ENCODE measurements at places on chromosomes 6 and 20. TPM values are rescaled to one million over a fixed set of nuclear protein-coding genes. Genes with fewer than 3 reads are reported as not detected.

Gene SMIM28
- not detected for total RNA-seq

Gene GRIK2
- 1.2 TPM for total RNA-seq

Gene RAET1G
- total RNA-seq: 0.52 TPM

Gene SLC35D3
- total RNA-seq: not detected

Gene LPA
- total RNA-seq: 1.3 TPM

Gene SMOC2
- 213 TPM for total RNA-seq

Gene PPP1R3G
- total RNA-seq: 2.8 TPM

Gene GJA1
- total RNA-seq: 109 TPM

Gene EMILIN3
- 0.63 TPM for total RNA-seq

Gene BACH2
- 2.6 TPM for total RNA-seq

Gene CST4
- total RNA-seq: 3.7 TPM

Gene ADGB
- not detected for total RNA-seq

Gene GSTA1
- 382 TPM for total RNA-seq

Gene TNXB
- 30.1 TPM for total RNA-seq

Gene MED23
- 30.6 TPM for total RNA-seq

Gene VSX1
- total RNA-seq: not detected

Gene SNX14
- total RNA-seq: 80.1 TPM

Gene FLRT3
- total RNA-seq: 33.2 TPM

Gene COL20A1
- total RNA-seq: 0.14 TPM

Gene PPDPF
- 793 TPM for total RNA-seq

Gene KCNQ2
- total RNA-seq: 0.46 TPM

Gene MUCL3
- total RNA-seq: 93.5 TPM

Gene NHLRC1
- 1.9 TPM for total RNA-seq

Gene OGFRL1
- total RNA-seq: 17.8 TPM

Gene TSPO2
- total RNA-seq: 1.0 TPM

Gene BANF2
- not detected for total RNA-seq

Gene SDC4
- 118 TPM for total RNA-seq

Gene ANKRD66
- not detected for total RNA-seq

Gene RAD21L1
- total RNA-seq: not detected

Gene PSMB9
- 31.2 TPM for total RNA-seq

Gene CCN2
- 315 TPM for total RNA-seq

Gene FNDC1
- 2.3 TPM for total RNA-seq

Gene ARFGEF3
- total RNA-seq: 17.6 TPM

Gene TSPYL1
- 134 TPM for total RNA-seq

Gene TMC2
- total RNA-seq: 0.12 TPM

Gene MYO6
- 107 TPM for total RNA-seq

Gene LPIN3
- 41.8 TPM for total RNA-seq

Gene MCHR2
- not detected for total RNA-seq

Gene RSPH9
- 0.58 TPM for total RNA-seq

Gene TPX2
- 2.6 TPM for total RNA-seq

Gene SOX18
- 30.1 TPM for total RNA-seq

Gene CST2
- not detected for total RNA-seq

Gene PTGIS
- total RNA-seq: 101 TPM

Gene ZNF318
- total RNA-seq: 20.9 TPM

Gene RHAG
- total RNA-seq: 0.52 TPM

Gene TP53TG5
- total RNA-seq: not detected

Gene SALL4
- 0.20 TPM for total RNA-seq

Gene RBBP8NL
- 6.2 TPM for total RNA-seq

Gene BPIFA1
- total RNA-seq: not detected

Gene KCNK5
- 242 TPM for total RNA-seq

Gene ZNF311
- total RNA-seq: 2.8 TPM

Gene FUT9
- total RNA-seq: 0.49 TPM

Gene CLDN20
- 0.23 TPM for total RNA-seq

Gene TINAG
- total RNA-seq: 8.8 TPM

Gene PRR18
- not detected for total RNA-seq
